ENCODE measurements at places on chromosomes 3 and 15.

DNA sequence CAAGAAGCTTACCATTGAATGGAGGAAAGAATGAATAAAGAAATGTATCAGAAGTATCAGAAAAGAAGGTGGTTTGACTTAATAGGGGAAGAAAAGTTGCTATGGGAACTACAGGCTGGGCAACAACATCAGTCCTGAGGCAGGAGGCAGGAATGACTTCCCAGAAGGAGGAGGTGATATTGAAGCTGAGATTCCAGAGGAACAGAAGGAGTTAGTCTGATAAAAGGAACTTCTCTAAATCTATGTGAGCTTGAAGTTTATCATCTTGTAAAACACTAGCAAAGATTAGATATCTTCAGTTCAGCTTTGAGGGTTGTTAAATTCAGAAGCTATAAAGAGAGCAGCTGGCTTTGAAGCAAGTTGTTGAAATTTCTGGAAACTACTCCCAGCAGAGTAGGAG is 213.3 kb upstream of the THRB start:
- ATAC-seq: no peak

DNA sequence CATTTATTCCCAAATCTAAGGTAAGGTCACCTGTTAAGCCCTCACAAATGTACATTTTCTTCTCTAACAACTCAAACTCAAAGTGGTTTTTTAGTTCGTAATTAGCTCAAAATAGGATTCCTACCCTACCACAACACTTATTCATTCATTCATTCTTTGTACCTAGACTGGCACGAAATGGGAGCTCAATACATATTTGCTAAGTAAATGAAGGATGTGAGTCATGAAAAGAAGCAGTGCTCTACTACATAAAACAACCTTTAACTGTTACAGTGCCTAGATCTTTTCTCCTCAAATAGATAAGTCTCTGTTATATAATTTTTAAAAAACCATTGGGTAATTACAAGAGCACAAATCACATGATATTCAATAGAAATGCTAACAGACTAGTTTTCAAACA is 13.1 kb downstream of the RSL24D1 start:
- ATAC-seq: no peak

GRCh38 chr3:164451072-164451910 is 627.0 kb downstream of the SI start:
- ATAC-seq: no peak

DNA sequence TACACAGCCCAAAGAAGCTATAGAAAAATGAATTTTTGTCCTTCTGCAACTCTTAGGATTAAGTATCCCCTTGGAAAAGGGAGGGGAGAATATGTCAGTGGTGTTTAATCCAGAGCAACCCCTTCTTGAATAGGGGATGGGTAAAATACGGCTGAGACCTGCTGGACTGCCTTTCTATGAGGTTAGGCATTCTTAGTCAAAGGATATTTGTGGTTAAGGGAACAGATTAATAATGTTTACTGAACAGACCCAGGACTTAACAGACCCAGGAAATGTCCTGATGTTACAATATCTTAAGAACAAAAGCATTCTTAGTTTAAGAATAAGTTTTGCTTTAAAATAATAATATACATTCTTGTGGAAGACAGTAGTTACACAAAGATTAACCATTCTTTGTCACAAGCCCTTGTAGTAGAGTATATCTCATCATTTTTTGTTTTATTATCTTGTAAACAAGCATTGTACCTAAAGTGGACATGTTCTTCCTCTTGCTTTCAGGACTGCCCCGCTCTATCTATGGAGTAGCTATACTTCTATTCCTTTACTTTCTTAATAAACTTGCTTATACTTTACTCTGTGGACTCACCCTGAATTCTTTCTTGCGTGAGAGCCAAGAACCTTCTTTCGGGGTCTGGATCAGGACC is 43.8 kb upstream of the B3GALNT1 start:
- no peak for ATAC-seq

DNA sequence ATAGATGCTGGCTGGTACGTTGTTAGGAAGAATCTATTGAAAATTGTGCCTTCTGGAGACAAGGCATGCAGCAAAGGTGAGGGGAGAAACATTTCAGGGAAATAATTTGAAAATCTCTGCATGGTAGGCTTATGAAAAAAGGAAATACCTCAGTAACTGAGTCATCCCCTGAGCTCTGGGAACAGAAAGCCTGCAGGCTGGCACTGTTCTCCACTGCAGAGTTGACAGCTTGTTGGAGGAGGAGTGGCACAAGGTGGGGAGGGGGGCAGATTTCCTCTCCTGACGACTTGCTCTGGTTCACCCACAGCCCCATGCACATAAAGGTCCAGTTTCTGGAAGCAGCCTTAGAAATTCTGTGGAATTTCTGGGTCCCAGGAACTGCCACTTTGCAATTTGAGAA is 179.4 kb downstream of the ABHD5 start:
- no peak for ATAC-seq

DNA sequence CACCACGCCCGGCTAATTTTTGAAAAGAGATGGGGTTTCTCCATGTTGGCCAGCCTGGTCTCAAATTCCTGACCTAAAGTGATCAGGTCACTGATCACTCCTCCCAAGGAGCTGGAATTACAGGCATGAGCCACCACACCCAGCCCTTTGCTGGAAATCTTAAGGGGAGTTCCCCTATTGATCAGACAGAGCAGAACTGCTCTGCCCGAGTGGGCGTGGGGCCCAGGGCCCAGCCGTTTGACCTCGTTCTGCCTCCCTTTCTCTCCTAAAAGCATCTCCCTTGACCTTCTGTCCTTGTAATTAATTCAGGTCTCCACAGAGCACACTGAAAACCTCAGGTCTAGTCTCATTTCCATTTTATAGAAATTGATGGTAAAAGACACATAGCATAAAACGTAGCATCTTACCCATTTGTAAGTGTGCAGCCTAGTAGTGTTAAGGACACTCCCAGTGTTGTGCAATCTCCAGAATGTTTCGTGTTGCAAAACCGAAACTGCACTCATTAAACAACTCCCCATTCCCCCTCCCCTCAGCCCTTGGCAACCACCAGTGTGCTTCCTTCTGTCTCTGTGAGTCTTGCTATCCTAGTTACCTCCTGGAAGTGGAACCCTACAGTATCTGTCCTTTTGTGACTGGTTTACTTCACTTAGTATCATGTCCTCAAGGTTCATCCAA is 89.3 kb downstream of the SLCO3A1 start:
- peak; percentile 69 for ATAC-seq

DNA sequence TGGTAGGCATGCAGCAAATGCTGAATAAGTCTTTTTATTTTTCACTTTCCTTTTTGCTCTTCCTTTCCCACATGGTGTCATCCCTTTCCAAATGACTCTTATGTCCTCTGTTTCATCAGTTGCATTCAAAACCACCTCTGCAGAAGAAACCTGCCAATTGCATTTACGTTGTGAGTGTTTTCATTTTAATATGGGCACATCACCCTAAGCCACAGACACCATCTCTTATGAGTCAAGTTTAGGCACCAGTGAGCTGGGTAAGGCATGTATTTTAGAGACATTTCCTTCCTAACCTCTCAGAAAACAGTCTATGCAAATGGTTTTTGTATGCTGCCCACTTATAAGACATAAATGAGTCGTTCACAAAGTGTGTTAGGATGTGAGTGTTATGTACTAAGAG is 223.3 kb upstream of the ADAMTS9 start:
- no peak for ATAC-seq

- no peak for ATAC-seq
These were observed 196.2 kb downstream of the TUSC7 start for GRCh38 chr3:116905794-116906193.

DNA sequence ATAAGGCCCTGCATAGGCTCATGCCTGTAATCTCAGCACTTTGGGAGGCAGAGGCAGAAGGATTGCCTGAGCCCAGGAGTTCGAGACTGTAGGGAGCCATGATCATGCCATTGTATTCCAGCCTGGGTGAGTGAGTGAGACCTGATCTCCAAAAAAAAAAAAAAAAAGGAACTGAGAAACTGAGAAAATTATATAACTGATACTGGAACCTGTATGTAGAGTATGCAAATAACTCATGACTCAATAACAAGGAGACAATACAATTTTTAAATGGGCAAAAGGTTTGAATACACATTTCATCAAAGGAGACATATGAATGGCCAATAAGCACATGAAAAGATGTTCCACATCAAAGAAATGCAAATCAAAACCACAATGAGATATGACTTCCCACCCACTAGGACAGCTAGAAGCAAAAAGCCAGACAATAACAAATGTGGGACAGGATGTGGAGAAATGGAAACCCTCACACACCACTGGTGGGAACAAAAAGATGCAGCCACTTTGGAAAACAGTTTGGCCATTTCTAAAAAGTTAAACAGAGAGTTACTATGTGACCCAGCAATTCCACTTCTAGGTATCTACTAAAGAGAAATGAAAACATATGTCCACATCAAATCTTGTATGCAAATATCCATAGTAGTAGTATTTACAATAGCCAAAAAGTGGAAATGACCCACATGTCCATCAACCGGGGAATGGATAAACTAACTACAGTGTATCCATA is 70.7 kb downstream of the IQSEC1 start:
- ATAC-seq: peak; percentile 79

DNA sequence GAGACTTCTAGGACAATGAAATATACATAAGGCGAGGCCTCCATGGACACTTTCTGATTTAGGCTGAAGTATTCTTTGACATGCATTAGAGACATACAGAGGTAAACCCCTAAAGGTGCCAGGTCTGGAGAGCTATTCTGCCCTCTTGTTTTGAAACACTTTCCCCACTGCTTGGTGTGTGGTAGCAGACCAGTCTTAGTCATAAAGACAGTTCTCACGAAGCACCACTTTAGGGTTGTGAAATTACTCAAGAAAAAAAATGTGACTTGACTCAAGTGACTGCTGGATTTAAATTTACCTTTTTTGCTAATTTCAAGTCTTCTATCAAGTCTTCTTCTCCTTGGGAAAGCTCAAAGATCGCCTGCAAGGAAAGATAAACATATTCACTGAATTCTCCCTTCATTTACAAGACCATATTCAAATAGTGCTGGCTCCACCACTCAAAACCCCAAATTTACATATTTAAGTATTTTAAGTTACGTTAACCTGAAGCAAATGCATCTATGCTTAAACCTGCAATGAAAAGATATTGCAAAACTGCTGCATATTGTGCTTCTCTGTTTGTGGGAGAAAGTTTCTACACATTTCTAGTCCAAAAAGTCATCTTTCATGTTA is 48.4 kb downstream of the ARHGEF3 start:
- ATAC-seq: peak; percentile 100

DNA sequence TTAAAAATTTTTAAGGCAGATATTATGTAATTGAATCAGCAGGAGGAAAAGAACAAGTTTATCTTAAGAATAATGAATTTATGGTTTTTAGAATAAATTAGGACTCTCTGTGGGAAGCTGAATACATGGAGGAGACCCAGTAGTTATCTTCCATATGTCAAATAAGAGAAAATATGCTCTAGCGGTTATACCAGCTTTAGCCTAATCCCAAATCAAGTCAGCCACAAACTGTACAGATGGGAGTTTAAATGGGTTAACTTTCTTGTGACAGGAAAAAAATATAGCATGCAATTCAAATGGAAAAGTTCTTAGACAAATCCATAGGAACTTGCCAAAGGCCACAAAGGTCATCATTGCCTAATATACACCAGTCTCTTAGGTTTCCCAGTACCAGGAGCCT is 84.3 kb downstream of the TTBK2 start:
- ATAC-seq: no peak

GRCh38 chr3:197021231-197021630 is 8.4 kb downstream of the MELTF start:
- no peak for ATAC-seq

DNA sequence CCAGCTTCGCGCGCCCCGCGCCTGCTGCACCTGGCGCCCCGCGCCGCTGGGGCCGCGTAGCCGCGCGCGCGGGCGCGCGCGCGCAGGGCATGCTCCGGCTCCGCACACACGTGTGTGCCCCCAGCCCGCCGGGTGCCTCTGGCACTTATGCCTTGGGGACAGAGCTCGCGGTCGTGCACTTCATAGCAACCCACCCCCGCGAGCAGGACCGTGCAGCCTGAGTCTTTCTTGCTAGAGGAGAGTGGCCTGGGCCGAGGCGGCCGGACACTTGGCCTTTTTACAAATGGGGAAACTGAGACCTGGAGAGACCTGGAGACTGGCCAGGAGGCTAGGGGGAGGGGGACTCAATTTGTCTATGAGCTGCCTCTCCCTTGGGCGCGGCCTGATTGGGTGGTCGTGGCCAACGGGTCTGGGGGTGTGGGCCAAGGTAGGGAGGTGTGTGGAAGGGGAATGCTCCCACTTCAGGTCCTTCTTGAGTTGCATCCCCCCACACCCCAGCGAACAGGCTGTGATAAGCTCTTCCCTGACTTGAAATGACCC is 562 bp downstream of the NBEAL2 start:
- ATAC-seq: peak; percentile 5

DNA sequence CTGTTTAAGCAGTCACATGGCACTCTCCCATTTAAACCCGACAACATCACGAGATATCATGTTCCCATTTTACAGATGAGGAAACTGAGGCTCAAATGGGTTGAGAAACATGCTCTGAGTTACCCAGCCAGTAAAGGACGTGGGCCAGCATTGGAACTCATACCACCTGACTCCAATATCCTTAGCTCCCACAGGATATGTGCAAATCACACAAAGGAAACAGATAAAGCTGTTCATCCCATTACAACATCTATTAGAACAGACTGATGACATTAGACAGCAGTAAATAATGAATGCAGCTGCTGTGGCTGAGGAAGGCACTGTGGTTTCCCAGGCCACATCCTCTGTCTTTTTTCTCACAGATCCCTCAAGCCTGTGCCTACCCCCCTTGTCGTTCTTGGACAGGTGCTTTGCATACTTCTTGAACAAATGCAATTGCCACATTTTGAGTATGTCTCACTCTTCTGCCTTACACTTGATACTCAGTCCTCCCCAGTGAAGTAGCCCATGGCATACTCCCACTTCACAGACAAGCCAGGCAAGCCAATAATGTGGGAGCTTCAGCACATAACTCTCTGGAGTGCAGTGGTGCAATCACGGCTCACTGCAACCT is 17.7 kb downstream of the FRMD4B start:
- ATAC-seq: peak; percentile 51

GRCh38 chr3:142278451-142278850 is 53.1 kb upstream of the GK5 start:
- ATAC-seq: no peak

GRCh38 chr3:35648347-35648746 is 9.0 kb downstream of the ARPP21 start:
- ATAC-seq: no peak

GRCh38 chr3:194548346-194549321 is 61.8 kb upstream of the ATP13A3 start:
- no peak for ATAC-seq

- no peak for ATAC-seq
These were observed 63.2 kb downstream of the PDZRN3 start for GRCh38 chr3:73561494-73561893.

DNA sequence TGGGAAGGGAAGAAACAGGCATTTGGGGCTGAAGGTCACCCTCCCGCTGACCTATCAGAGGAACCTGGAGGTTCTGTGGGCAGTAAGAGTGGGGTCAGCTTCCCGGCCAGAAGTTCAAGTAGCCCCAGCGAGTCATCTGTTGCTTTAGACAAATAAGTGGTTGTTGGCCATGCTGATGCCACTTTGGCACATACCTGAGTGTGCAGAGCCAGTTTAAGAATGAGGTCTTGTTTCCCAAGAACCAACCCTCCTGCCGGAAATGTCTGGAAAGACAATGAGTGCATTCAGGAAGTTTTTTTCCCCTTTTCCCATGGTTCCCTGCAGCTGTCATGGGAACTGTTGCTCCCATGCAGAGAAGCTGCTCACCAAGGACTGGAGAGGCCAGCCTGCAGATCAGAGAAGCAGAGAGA is 166.7 kb downstream of the ZNF621 start:
- ATAC-seq: no peak

Data from activated CD4-positive, CD25-positive, alpha-beta regulatory T cell treated with anti-CD3 and anti-CD28 coated beads, Interleukin-2, amount 50 U/mL, for 24 hours (primary cell).